ENCODE measurements at places on chromosomes 4 and X. TPM values are rescaled to one million over a fixed set of nuclear protein-coding genes. Genes with fewer than 3 reads are reported as not detected.

- DNase-seq: no peak
These were observed 395.3 kb downstream of the STPG2 start for GRCh38 chr4:97747945-97748344.

GRCh38 chr4:43763029-43763610 is 685.5 kb downstream of the KCTD8 start:
- DNase-seq: no peak

The PPARGC1A gene
- 0.06 TPM for polyA plus RNA-seq

The TNIP3 gene
- polyA plus RNA-seq: 0.28 TPM

DNA sequence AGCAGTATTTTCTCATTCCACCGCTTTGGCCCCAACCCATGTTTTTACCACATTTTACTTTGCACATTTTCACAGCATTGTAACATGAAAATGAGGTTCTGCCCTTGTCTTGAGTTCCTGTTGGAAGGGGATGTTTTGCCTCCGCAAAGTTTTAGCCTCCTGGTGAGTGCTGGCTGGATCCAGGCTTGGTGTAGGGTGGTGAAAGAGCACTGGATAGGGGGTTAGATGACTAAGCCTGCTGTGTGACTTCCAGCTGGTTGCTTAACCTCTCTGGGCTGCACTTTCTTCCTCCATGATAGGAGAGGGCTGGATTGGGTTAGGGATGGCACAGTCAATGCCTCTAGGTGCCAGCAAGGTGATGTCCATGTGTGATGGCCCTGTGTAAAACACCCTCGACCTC is 28.9 kb downstream of the CYTL1 start:
- no peak for DNase-seq

DNA sequence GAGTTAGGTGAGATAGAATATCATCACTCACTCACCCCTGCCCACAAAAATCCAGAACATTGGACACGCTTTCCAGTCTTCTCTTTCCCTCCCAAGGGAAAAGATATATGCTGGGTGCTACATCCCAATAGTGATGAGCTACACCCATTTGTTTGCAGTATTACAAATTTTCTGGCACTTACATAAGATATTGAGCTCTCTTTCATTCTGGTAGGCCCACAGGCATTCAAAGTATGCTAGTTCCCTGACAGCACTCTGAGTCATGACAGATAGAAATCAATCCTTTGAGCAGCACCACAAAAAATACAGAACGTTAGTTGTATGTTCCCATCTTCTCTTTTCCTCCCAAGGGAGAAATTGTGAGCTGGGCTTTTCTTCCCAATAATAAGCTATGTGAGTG is 477.6 kb upstream of the GRID2 start:
- no peak for DNase-seq

- no peak for DNase-seq
These were observed 32.6 kb upstream of the FAM193A start for GRCh38 chr4:2503809-2504208.

- no peak for DNase-seq
These were observed 48.6 kb downstream of the MAGEA9 start for GRCh38 chrX:149830192-149830873.

Measured in SK-N-SH (cell line).